ENCODE measurements at places on chromosomes 5 and 9.
A peak's percentile ranks its signal among the peaks of the same experiment; 100 is the strongest.

- H3K27ac ChIP-seq, result no peak overlapping the region
- no peaks in the 10 kb centered on the region for H3K27me3 ChIP-seq
- no peaks in the 10 kb centered on the region for H3K36me3 ChIP-seq
- DNase-seq, result no peak
- H3K4me3 ChIP-seq, result no peak overlapping the region
Observed at GRCh38 chr5:52804981-52805380, 17.3 kb downstream of the ITGA1 start.

- H3K4me3 ChIP-seq, result no peak overlapping the region
- no peaks in the 10 kb centered on the region for H3K36me3 ChIP-seq
- no peak for DNase-seq
- no peaks in the 10 kb centered on the region for H3K4me1 ChIP-seq
- no peak overlapping the region for H3K27ac ChIP-seq
- no peaks in the 10 kb centered on the region for H3K27me3 ChIP-seq
Observed at GRCh38 chr9:82604947-82605656, 457.8 kb downstream of the RASEF start.

- H3K4me1 ChIP-seq, result no peaks in the 10 kb centered on the region
- H3K36me3 ChIP-seq, result no peaks in the 10 kb centered on the region
- no peak for DNase-seq
- no peak overlapping the region for H3K4me3 ChIP-seq
Observed at GRCh38 chr5:173648308-173648866, 31.9 kb upstream of the BOD1 start.

DNA sequence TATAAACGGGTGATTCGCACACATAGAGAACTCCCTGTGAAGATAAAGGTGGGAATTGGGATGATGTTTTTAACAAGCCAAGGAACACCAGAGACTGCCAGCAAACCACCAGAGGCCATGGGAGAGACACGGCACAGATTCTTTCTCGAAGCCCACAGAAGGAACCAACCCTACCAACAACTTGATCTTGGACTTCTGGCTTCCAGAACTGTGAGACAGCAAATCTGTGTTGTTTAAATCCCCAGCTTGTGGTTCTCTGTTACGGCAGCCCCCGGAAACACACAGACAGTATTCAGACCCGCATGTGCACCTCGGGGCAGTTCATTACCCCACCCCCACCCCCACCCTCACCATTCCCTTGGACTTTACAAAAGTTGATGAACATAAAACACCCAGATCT, 12.8 kb downstream of the AMBP start:
- no peaks in the 10 kb centered on the region for H3K36me3 ChIP-seq
- H3K4me3 ChIP-seq, result no peak overlapping the region

DNA sequence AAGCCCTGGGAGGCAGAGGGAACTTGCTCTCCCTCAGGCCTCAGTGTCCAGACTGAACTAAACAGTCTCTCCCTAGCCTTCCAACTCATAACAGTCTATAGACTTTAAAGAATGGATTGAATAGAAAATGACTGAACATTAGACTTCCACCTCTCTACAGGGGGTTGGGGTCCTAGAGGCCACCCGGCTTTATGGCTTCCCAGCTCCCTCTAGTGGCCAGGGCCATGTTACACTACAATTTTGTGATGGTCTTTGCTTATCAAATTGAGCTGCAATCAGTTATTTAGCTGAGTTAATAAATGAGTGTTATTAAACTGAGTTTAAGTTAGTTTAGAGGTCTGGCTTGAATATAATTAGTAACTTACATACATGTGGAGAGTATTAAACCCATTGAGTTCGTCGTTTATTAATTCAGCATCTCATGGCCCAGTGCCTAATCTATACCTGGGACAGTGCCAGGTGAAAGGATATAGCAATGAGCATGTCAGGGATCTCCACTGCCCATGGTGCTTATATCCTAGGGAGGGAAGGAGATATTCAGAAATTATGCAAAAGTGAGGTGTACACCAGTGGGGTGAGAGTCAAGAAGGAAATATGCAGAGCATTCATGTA, 105.2 kb downstream of the SH3TC2 start:
- DNase-seq, result peak; percentile 37
- no peak overlapping the region for H3K27ac ChIP-seq
- H3K27me3 ChIP-seq, result no peaks in the 10 kb centered on the region
- H3K36me3 ChIP-seq, result no peaks in the 10 kb centered on the region

- no peak overlapping the region for H3K4me3 ChIP-seq
- no peak for DNase-seq
- H3K4me1 ChIP-seq, result peaks cover 65% of the 10 kb centered on the region
- H3K36me3 ChIP-seq, result no peaks in the 10 kb centered on the region
- no peaks in the 10 kb centered on the region for H3K27me3 ChIP-seq
Observed at GRCh38 chr5:173715607-173716006, 99.2 kb upstream of the BOD1 start.

DNA sequence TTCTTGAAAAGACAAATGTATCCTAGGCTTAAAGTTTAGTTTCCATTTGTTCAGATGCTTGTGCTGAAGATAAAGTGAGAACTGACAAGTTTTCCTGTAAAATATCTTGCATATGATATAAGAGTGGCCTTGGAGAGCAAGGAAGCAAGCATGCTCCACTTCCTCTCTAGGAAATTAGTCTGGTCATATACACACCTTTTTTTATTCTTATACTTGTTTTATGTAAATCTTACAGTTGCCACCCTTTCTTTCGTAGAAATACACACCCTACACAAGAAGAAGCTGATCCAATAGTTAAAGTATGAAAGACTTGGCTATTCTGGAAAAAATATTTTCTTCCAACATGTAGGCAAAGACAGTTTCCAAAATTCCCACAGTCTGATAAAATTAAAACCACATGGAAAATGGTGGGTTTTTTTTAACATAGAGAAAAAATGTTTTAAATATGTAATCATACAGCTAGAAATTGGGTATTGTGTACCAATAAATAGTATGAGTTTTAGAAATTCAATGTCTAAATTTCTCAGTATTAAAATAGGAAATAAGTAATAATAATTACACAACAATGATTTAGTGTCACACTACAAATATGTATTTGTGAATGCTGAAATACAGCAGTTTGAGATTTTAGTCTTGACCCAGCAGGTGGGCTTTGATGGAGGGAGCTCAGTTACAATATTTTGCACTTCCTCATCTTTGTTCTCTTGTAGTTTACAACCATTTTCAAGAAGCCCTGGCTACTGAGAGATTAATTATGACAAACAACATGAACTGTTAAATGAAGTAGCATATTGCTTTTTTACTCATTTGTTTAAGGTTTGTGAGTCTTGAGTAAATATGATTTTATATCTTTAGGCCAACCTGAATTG, 185.7 kb upstream of the GNA14 start:
- H3K27me3 ChIP-seq, result no peaks in the 10 kb centered on the region
- no peak overlapping the region for H3K4me3 ChIP-seq
- H3K27ac ChIP-seq, result peak overlapping the region; percentile 0

GRCh38 chr9:21027295-21027694, 4.1 kb downstream of the HACD4 start:
- H3K27me3 ChIP-seq, result no peaks in the 10 kb centered on the region
- no peak overlapping the region for H3K4me3 ChIP-seq
- peaks cover 89% of the 10 kb centered on the region for H3K4me1 ChIP-seq
- no peak for DNase-seq
- peaks cover 25% of the 10 kb centered on the region for H3K36me3 ChIP-seq

- no peaks in the 10 kb centered on the region for H3K36me3 ChIP-seq
- no peaks in the 10 kb centered on the region for H3K27me3 ChIP-seq
- H3K27ac ChIP-seq, result no peak overlapping the region
- H3K4me3 ChIP-seq, result no peak overlapping the region
- no peak for DNase-seq
Observed at GRCh38 chr9:134488331-134489280, 153.0 kb upstream of the COL5A1 start.

DNA sequence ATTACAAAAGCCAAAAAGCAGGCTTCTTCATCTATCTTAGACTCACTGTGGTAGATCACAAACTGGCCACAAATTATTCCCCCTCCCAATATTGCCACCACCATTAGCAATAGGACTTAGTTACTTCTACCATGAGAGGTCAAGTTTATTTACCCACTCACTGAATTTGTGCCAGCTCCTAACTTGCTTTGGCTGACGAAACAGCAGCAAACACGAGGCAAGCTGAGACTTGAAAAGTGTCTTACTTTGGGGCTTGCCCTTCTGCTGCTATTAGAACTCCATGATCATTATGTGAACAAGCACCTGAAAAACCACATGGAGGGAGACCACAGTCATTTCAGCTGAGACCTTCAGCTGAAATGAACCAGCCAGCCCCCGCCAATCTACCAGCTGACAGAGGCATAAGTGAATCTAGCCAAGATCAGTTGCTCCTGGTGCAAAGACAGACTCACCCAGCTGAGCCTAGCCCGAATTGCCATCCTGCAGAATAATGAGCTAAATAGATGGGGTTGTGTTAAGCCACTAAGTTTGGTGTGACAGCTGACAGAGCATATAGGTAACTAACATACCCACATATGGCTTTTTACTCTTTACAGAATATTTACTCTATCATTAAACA, 5.7 kb downstream of the WDR41 start:
- no peak for DNase-seq
- no peak overlapping the region for H3K27ac ChIP-seq
- no peaks in the 10 kb centered on the region for H3K27me3 ChIP-seq
- no peak overlapping the region for H3K4me3 ChIP-seq
- H3K4me1 ChIP-seq, result peaks cover 18% of the 10 kb centered on the region

GRCh38 chr9:18240213-18240612, 233.7 kb upstream of the ADAMTSL1 start:
- no peaks in the 10 kb centered on the region for H3K36me3 ChIP-seq
- no peaks in the 10 kb centered on the region for H3K27me3 ChIP-seq
- no peaks in the 10 kb centered on the region for H3K4me1 ChIP-seq
- no peak overlapping the region for H3K4me3 ChIP-seq

DNA sequence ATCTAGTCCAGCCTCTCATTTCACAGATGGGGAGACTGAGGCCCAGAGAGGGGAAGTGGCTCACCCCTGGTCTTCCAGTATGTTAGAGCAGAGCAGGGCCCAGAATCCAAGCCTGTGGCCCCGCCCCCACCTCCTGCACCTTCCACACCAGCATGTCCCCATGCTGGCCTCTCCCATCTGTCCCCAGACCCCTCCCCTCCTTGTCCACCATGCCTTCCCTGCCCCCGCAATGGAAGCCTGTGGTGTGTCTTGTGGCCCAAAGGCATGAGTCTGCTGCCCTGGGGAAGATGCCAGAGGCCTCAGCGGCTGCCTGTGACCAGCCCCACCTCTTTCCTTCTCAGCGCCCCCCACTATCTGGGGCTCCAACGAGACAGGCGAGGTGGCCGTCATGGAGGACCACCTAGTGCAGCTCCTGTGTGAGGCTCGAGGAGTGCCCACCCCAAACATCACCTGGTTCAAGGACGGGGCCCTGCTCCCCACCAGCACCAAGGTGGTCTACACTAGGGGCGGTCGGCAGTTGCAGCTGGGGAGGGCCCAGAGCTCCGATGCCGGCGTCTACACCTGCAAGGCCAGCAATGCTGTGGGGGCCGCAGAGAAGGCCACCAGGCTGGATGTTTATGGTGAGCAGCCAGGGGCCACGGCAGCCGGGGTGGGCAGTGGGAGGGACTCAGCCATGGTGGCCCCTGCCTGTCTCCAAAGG, 87.2 kb downstream of the HMCN2 start:
- no peak for DNase-seq
- H3K36me3 ChIP-seq, result no peaks in the 10 kb centered on the region
- H3K4me1 ChIP-seq, result no peaks in the 10 kb centered on the region

DNA sequence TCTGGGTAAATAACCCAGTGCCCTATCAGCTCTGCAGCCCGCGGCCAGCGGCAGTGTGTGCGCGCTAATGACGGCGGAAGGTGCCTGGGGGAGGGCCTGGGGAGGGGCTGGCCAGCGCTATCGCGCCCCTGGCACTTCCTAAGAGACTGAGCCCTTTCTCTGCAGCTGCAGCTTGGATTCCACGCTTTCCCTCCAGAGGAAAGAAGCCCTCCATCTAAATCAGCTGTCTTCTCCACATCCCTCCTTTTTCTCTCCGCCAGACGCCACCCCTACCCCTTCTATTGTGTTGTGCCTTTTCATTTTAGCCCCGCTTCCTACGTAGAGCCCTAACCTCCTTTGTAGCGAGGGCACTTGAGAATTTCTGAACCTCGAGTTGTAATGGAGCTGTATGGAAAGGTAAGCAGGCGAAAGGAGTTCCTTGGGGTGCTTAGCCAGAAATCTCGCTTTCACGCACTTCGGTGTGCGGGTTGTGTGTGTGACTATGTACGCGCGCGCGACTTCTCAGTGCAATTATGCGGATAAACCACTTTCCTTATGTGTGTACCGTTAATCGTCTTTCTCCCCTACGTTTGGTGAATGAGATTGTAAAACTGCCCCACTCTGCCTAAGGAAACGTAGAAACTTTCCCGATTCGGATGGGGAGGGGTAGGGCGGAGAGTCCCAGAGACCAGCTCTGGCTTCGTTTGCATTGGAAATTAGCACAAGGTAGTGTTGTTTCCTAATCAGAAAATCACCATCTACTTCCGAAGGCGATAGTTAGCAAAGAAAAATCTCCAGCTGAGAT, 664 bp upstream of the RAB3C start:
- peak overlapping the region; percentile 90 for H3K4me3 ChIP-seq
- H3K27ac ChIP-seq, result no peak overlapping the region
- peaks cover 18% of the 10 kb centered on the region for H3K4me1 ChIP-seq

- no peak for DNase-seq
- no peak overlapping the region for H3K27ac ChIP-seq
- H3K27me3 ChIP-seq, result no peaks in the 10 kb centered on the region
- H3K4me1 ChIP-seq, result peaks cover 11% of the 10 kb centered on the region
Observed at GRCh38 chr5:75706016-75706415, 11.2 kb downstream of the POC5 start.

DNA sequence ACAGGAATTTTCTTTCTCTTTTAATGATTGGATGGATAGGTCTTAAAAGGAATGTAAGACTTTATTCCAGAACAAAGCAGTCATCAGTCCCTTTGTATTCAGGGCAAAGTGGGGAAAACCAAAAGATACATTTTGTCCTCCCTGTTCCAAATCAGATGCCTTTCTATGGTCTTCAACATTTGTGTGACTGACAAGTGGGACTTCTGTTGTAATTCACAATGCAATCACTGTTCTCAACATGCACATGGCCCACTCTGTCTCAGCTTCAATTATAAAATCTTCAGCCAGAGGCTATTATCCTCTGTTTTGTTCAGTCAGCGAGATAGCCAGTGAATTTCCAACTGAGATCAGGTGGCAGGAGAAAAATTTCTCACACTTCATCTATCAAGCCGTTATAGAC, 95.5 kb upstream of the ERBIN start:
- no peak overlapping the region for H3K4me3 ChIP-seq
- H3K27me3 ChIP-seq, result no peaks in the 10 kb centered on the region
- no peaks in the 10 kb centered on the region for H3K36me3 ChIP-seq
- no peak for DNase-seq
- no peak overlapping the region for H3K27ac ChIP-seq
- peaks cover 9% of the 10 kb centered on the region for H3K4me1 ChIP-seq

- H3K4me1 ChIP-seq, result peaks cover 27% of the 10 kb centered on the region
- H3K36me3 ChIP-seq, result peaks cover 68% of the 10 kb centered on the region
- H3K27ac ChIP-seq, result no peak overlapping the region
- H3K4me3 ChIP-seq, result no peak overlapping the region
- no peaks in the 10 kb centered on the region for H3K27me3 ChIP-seq
Observed at GRCh38 chr5:151122828-151123227, 34.8 kb downstream of the ANXA6 start.

GRCh38 chr9:98583417-98583816, 125.3 kb downstream of the GABBR2 start:
- H3K27ac ChIP-seq, result no peak overlapping the region
- no peaks in the 10 kb centered on the region for H3K36me3 ChIP-seq
- H3K27me3 ChIP-seq, result peaks cover 28% of the 10 kb centered on the region
- H3K4me3 ChIP-seq, result no peak overlapping the region
- H3K4me1 ChIP-seq, result no peaks in the 10 kb centered on the region
